ENCODE measurements at places on chromosomes 11 and 22.

DNA sequence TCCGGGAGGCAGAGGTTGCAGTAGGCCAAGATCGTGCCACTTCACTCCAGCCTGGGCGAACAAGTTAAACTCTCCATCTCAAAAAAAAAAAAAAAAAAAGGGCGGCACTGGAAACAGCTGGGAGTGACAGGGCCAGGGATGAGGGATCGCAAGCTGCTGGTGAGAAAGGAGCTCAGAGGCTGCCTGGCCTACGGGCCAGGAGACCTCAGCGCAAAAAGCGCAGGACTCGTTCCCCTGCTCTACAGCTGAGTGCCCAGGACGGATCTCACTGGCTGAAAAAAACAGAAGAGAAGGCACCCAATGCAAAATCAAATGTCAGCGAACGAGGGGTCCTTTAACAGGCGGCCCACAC is 650 bp upstream of the NUP50 start:
- no peak for DNase-seq

DNA sequence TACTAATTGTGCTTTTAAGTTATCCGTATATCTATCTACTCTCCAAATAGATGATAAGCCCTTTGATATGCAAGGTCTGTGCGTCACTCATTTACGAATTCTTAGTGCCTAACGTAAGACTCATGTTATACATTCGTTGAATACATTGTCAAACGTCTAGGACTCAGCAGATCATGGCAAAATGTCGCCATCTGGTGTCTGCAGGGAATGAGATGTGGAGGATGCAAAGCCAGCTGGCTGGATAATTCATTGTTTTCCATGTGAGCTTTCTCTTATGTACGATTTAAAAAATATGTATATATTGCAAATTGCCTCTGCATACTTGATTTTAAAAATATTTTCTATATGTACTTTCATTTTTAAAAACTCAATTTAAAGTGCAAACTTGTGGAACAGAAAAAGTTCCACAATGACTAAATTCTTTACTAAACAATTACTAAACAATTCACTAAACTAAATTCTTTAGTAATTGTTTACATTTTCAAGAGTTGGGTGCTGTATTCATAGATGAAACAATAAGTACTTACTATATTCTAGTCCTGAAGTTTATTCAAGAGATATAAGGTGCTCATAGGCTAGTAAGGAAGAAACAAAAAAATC is 33.8 kb downstream of the ZNF202 start:
- peak; percentile 51 for DNase-seq

- DNase-seq, result no peak
Measured at GRCh38 chr22:24325105-24325757, 54.6 kb downstream of the SPECC1L start.

DNA sequence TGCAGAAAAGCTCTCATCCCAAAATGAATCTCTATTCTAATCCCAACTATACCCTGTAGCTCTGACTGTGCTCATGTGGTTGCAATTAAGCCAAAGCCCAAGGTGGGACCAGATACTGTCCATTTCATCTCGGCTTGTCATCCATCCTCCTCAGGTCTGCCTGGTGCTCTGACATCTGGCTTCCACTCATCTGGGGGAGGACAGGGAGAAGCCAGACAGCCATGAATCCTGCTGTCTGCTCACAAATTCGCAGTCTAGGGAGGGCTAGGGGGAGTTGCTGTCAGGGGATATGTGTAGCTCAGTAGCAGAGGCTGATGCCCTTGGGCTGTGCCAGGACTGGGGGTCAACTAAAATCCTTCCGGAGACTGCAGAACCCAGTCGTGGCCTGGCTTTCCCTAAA is 167.1 kb downstream of the ETS1 start:
- DNase-seq, result no peak

DNA sequence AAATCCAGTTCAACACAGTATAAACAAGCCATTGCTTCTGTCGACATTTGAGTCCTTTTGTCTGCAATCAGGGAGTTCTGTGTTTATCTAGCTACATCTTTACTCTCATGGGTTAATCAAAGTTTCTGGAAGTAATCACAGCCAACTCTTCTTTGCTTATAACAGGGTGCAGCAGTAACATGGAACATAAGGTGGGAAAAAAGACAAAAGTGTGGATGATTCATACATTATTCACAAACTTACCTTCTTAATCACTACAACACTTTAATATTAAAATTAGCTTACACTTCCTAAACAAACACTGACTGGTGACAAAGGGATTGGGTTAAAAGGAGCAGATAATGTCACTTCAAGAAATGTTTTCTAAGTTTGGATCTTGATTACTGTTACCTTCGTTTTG is 44.7 kb downstream of the SNX19 start:
- no peak for DNase-seq

DNA sequence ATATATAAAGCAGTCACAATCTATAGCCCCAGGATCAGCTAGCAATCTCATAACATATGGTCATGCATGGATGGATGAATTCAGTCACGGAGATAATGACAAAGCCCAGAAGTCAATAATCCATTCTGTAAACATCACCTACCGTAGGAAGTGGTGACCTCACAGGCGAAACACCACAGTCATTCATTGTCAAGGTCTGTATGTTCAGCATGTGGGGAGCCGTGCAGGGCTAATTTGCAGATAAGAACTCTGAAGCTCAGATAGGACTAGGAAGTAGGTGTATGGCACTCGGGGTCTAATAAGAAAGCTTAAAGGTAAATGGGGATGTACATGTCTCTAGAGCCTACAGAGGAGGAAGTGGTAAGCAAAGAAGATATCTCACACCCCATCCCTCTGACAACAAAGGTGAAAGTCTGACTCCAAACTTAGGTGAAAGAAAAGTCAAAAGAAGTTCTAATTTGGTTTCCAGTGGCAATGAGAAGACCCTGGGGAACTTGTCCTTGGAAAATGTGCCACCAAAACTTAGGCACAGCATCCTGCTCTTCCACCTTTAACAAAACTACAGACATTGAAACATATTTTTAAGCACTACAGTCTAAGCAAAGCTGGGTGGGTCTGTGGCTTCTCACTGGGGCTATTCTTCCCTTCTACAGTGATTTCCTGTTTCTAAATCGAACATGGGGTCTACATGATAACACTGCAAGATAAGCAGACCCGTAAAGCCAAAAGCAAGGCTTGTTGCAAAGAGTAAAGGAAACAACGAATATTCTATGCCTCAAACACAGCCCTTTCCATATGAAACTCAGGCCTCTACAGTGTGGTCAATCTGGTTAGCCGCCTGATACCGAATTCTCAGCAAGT is 5.2 kb downstream of the CRTAM start:
- DNase-seq, result no peak

DNA sequence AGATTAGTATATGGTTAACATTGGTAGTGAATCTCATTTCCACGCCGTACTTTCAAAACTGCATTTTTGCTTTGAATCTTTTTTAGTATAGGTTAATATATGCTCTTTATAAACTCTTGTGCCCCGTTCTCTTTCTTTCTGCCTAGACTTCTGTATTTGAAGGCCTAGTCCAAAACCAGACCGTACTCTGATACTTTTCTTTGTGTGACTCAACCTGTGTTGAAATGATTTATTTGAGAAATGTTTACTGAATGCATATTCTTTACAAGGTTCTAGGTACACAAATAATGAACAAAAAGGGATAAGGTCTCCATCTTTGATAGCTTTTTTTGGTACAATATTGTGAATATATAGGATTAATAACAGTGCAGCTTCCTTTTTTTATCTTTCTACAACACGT is 68.3 kb downstream of the HIPK3 start:
- no peak for DNase-seq

GRCh38 chr11:1471736-1472135 is 14.8 kb downstream of the MOB2 start:
- no peak for DNase-seq

- DNase-seq, result no peak
Measured at GRCh38 chr22:19111140-19111539, 11.1 kb downstream of the DGCR2 start.

- no peak for DNase-seq
Measured at GRCh38 chr11:126731576-126732142, 268.9 kb downstream of the KIRREL3 start.

DNA sequence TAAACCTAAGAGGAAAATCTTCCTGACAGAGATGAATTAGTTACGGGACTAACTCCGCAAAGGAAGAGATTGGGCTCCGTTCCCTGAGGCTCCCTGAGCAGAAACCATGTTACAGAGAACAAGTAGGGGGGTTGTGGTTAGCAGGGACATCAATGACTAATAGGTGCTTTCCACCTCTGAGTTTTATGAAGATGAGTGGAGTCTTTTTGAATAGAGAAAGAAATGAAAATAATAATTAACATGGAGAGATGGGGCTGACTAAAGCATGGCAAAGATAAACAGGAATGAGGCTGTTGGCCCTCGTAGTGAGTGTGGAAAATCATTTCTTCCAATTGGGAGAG is 47.5 kb upstream of the PICALM start:
- DNase-seq, result no peak

DNA sequence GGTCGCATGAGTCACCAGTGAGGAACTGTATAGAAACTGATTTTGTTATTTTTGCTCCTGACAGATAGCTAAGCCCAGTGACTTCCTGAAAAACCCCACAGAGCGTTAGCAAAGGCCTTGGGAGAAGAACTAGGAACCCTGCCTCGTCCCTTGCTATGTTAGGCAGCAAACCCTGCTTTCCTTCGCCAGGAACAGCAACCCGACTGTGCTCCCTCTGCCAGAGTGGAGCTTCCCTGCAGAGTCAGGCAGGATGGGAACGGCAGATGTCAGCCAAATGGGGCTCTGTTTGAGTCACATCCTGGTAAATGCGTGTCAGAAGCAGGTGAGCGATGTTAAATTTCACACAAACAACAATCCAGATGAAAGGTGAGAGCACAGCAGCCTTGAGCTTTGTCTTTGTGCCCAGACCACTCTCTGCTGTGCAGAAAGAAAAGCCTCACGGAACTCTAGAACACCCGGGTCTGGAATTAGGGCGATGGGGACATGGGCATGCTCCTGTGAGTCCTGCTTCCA is 186.6 kb downstream of the ADAMTS15 start:
- DNase-seq, result no peak

DNA sequence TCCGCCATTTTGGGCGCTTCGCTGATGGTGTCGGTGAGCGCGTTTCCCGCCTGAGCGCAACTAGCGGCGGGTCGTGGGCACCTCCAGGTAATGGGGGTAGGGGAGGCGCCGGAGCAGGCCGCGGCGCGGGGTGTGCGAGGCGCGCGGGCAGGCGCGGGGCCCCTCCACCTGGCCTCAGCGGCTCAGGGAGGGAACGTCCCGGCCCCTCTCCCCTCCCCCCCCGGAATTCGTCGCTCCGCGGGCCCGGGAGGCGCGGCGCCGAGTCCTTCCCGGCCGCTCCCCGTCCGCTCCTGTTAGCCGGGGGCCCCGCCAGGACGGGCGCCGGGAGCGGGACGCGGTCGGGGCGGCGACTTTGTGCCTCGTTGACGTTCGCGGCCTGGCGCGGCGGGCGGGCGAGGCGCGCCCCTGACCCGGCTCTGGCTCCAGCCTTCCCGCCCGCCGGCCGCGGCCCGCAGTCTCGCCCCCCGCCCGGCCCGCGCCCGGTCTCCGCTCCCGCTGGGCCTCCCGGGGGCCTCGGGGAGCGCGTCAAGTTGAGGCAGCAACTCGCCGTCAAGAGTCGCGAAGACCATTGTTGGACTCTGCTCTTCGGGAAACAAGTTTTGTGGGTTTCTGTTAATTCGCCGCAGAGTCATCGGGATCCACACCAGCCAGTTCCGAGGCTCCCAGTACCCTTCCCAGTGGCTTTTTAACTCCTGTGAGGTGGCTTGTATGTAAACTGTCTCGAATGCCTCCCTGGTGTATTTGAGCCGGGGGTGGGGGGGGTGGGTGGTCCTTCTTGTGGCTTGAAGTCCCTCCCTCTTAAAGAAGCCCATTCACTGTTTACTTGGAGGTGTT is at the start of gene PPP6R3:
PPP6R3 (plus strand) TSS at position 12 of the 834 bp plus-strand sequence. CDS start 76,913 bp downstream, outside the sequence.
- DNase-seq, result no peak

- no peak for DNase-seq
Measured at GRCh38 chr11:123493349-123494063, 63.4 kb downstream of the GRAMD1B start.

DNA sequence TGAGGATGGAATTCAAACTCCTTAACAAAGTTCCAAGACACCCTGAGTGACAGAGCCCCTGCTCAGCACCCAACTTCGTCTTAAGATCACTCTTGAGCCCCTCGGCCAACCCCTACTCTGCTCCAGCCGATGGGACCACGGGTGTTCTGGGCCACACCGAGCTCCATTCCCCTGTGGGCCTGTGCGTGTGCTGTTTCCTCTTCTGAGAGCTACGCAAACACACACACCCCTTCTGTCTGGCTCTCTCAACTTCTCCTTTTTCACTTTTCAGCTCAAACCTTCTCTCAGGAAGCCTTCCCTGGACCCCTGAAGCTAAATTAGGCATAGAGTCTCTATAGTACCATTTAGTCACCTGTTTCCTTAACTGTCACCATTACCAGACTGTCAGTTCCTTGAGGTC is 37.5 kb upstream of the NNMT start:
- no peak for DNase-seq

DNA sequence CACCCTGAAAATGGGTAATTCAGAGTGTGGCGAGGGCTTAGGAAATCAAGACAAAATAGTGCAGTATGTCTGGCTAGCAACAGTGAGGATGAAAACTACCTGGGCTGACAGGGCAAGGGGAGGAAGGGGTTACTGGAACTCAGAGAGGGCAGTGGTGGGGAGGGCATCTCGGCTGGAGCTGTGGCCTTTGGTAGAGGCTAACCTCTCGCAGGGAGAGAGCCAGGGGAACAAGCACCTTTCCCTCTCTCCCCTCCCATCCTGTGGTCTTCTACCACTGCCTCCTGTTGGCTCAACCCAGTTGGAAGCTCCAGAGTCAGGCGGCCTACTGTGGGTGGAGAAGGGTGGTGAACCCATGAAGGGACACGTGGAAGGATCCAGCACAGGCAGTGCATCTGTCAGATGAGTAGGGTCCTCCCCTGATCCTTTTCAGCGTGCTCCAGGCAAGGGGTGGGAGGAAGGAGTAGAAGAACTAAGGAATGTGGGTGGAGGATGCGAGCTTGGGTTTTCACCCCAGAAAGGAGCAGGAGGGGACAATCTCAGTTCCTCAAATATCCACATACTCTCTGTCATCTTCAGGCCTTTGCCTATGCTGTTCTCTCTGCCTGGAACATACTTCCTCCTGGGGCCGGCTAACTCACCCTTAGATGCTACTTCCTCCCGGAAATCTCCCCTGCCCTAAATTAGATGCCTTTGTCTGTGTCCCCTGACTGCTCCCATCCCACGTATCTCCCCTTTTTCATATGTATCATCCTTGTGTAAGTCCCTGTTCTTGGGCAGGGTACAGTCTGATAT is 6.2 kb upstream of the KCNE3 start:
- no peak for DNase-seq

DNA sequence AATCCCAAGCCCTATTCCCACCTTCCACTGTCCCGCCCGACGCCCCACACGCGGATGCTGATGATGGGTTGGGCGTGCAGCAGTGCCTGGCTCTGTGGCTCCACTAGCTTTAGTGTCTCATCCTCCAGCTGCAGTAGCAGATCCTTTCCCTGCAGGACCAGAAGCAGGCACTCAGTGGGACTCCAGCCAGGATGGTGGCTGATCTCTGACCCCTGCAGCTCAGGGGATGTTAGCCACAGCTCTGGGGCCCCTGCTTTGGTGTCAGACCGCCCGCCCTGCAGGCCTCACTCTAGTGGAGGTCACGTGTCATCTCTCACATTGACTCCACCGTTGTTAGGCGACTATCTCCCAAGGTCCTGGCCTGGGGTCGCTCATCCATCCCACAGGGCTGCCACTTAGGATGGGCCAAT is 11.8 kb downstream of the SMPD1 start:
- no peak for DNase-seq
